ENCODE measurements at places on chromosomes 16 and 17.

- no peak for DNase-seq
Observed at GRCh38 chr17:66507103-66507923, 204.9 kb downstream of the PRKCA start.

- no peak for DNase-seq
Observed at GRCh38 chr16:78323315-78323714, 223.9 kb downstream of the WWOX start.

DNA sequence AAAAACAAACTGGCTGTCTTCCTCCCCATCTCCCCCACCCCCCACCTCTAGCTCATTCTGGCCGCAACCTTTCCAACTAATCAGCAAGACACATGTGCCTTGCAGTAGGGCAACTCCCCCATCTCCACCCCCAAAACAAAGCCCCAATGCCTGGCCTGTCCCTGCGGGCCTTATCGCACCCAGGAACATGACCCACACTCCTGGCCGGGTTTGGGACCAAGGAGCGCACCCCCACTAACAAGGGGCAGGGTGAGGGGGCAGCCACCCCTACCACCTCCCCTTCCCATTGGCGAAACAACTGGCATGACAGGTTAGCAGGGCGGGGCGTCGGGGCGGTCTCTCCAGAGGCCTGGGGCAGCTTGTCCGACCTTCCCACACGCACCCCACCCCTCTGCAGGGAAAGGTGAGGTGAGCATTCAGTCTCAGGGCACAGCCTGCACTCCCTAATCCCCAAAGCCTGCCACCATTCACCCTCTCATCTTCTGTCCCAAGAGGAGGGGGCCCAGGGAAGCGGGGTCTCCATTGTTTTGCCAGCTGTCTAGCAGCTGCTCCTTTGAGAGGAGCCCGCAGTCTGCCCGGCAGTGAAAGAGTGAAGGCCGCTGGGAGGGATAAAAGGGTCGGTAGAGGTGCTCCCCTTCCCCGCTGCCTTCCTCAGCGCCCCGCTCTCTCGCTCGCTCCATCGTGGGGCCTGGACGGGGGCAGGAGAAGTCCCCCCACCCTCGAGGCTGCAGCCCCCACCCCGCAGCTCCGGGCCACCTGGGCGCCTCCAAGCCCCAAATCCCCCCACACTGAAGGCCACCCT is 765 bp downstream of the MYO18A start:
- DNase-seq: no peak

- peak; percentile 19 for DNase-seq
Observed at GRCh38 chr17:31321481-31321880, at the start of gene EVI2A. EVI2A (minus strand) TSS chr17:31321622; CDS start chr17:31319013, 2,609 bp downstream.

GRCh38 chr16:53502331-53503269 is at the start of gene AKTIP:
AKTIP (minus strand) TSS chr16:53503209; CDS start chr16:53500259, 2,950 bp downstream.
- DNase-seq: peak; percentile 88

All from occipital lobe (tissue), 3 donors.